Stimulated activated CD4-positive, alpha-beta T cell treated with anti-CD3 and anti-CD28 coated beads, TNF-alpha, amount 100 ng/mL, for 1 hour (primary cell): ENCODE measurements at places on chromosomes 5 and 9.

GRCh38 chr5:87899208-87899661 lies 369.4 kb downstream of the TMEM161B start:
- DNase-seq = no peak

DNA sequence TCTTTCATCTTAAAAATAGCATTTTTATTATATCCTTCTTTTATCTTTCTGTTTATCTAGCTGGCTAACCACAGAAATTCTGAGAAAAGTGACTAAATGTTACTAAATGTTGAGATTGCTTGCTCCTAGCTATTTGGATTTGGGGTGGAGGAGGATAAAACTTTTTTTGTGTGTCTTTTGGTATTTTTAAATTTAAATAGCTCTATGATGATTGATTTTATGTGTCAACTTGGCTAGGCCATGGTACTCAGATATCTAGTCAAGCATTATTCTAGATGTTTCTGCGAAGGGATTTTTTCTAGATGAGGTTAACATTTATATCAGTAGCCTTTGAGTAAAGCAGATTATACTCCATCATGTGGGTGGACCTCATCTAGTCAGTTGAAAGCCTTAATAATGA lies 75.0 kb downstream of the GCNT1 start:
- no peak for DNase-seq

DNA sequence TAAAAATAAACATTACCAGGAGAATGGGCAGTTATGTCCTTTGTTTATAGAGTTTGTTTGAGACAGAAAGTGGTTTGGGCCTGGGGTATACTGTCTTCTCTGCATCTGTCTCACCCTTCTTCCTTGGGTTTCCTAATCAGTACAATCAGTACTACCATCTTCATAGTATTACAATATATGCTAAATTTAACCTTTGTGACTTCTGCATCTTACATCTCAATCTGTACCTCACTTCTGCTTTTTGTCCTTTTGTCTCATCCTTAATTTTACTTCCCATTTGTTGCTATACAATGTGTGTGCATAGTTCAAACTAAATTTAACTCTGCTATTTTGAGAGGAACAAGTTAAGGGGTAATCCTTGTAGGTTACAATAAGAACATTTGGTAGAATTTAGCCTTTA lies 19.6 kb downstream of the FBXO38 start:
- no peak for DNase-seq

- no peak for DNase-seq
These were observed 30.9 kb upstream of the WWC1 start for GRCh38 chr5:168260353-168261226.

DNA sequence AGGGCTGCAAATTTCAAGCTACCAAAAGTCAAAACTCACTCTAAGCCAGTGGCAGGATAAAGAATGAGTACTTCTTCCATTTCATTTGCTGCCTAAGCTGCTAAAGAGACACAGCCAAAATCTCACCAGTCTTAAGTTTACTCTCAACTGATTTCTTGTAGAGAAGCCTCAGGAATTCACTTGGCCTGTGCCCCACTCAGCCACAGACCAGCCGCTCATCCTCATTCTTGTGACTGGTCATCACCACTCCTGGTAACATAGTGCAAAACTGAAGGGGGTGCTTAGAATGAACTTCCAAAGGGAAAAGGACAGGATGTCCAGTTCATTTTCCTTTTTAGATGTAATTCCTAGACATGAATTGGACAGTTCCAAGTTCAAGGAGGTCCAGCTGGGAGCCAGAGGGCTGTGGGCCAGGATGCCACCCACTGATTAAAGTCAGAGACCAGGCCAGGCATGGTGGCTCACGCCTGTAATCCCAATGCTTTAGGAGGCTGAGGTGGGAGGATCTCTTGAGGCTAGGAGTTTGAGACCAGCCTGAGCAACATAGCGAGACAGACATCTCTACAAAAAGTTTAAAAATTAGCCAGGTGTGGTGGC lies 72.7 kb upstream of the RANBP3L start:
- no peak for DNase-seq
